ENCODE measurements at places on chromosomes 2 and 18. TPM values are rescaled to one million over a fixed set of nuclear protein-coding genes. Genes with fewer than 3 reads are reported as not detected.

Gene TLX2
- total RNA-seq, result not detected

DNA sequence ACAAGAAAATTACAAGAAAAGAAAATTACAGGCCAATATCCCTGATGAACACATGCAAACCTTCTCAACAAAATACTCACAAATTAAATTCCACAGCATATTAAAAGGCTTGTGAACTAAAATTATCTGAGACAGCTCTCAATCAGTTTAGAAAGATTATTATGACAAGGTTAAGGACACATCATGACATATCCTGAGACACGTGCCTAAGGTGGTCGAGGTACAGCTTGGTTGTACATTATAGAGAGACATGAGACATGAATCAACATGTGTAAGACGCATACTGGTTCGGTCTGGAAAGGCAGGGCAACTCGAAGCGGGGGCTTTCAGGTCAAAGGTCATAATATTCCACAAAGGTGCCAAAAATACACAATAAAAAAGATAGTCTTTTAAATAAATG lies 598.3 kb upstream of the REG3G start:
- no peaks in the 10 kb centered on the region for H3K36me3 ChIP-seq
- no peak overlapping the region for H3K4me3 ChIP-seq
- DNase-seq, result no peak
- no peaks in the 10 kb centered on the region for H3K27me3 ChIP-seq

DNA sequence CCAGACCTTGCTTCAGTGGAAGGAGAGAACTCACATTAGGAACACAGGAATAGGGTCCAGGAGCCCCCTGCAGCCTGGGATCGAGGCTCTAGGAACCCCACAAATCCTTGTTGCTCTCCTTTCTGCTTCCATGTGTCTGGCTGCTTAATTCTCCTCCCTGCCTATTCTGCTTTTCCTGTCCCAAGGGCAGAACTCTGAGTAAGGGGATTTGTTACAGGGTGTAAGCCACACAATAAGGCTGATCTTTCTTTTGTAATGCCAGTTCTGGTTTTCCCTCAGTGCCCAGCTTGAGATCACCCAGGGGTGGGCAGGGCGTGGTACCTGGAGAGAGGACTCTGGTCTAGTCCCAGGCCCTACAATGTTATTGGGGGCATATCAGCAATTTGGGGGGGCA lies 119.6 kb upstream of the MGAT5 start:
- peaks cover 41% of the 10 kb centered on the region for H3K4me1 ChIP-seq
- no peak overlapping the region for H3K27ac ChIP-seq
- no peak overlapping the region for H3K4me3 ChIP-seq
- H3K36me3 ChIP-seq, result no peaks in the 10 kb centered on the region
- H3K27me3 ChIP-seq, result no peaks in the 10 kb centered on the region

DNA sequence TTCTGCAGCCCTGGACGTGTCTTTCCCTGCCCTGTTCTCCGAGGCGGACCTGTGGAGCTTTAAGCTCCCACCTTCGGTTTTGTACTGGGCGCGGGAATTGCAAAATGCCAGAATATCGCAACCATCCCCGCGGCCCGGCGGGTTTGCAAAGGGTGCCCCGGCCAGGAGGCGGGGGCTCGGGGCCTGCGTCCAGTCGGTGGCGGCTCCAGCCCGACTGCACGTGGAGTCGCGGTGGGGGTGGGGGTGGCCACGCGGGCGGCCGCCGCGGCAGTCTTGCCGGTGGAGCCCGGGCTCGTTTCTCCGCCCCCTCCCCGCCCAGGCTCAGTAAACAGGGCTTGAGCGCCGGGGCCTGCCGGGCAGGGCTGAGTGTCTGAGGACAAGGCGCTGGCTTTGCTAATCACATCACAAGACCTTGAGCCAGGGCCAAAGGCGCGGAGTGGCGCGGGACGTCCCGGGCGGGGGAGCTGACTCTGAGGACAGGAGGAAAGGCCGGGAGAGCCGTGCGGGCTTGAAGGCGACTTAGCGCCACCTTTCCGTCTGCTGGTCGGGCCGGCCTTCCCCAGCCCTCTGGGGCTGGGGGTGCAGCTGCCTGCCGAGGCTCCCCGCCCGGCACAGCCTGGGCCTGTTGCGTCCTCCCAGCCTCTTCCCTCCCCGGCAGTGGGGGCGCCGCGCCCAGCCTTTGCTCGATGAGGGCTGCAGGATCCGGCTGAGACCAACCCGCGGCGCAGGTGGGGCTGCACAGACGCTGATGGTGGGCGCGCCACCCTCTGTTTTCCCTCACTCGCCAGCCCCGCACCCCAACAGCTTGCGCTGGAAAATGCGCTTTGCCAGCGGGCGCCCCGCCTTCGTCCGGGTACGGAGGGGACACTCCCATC lies 786 bp upstream of the ZFP36L2 start:
- H3K27me3 ChIP-seq, result no peaks in the 10 kb centered on the region
- DNase-seq, result peak; percentile 93
- H3K36me3 ChIP-seq, result peaks cover 3% of the 10 kb centered on the region
- H3K4me3 ChIP-seq, result peak overlapping the region; percentile 79
- H3K4me1 ChIP-seq, result peaks cover 54% of the 10 kb centered on the region
- H3K27ac ChIP-seq, result peak overlapping the region; percentile 95

GRCh38 chr2:240591784-240592183 lies 5.2 kb downstream of the CAPN10 start:
- peaks cover 37% of the 10 kb centered on the region for H3K4me1 ChIP-seq
- no peak for DNase-seq
- peaks cover 22% of the 10 kb centered on the region for H3K36me3 ChIP-seq
- no peaks in the 10 kb centered on the region for H3K27me3 ChIP-seq
- H3K4me3 ChIP-seq, result no peak overlapping the region
- no peak overlapping the region for H3K27ac ChIP-seq

DNA sequence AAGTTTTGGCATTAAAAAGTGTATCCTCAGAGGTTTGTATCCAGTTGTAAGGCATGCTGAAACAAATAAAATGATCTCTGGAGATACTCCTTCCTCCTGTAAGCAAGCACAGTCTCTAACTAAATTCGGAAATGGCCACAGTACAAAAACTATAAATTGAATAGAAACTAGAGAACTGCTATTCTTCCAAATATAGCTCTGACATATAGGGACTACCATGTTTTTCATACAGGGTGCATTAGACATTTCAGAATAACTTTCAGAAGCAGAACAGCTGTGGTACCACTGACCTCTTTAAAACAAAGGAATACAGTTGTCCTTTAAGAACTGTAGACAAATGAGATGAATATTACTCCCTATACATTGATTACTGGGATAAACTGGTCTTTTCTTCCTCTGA lies 568.5 kb downstream of the ARHGAP15 start:
- H3K27ac ChIP-seq, result no peak overlapping the region
- no peak for DNase-seq
- H3K4me1 ChIP-seq, result no peaks in the 10 kb centered on the region
- H3K4me3 ChIP-seq, result no peak overlapping the region

GRCh38 chr18:74683573-74683972 lies 85.9 kb downstream of the ZNF407 start:
- no peak overlapping the region for H3K27ac ChIP-seq
- no peaks in the 10 kb centered on the region for H3K27me3 ChIP-seq
- no peaks in the 10 kb centered on the region for H3K36me3 ChIP-seq

Gene HEATR5B
- total RNA-seq, result 17.6 TPM

DNA sequence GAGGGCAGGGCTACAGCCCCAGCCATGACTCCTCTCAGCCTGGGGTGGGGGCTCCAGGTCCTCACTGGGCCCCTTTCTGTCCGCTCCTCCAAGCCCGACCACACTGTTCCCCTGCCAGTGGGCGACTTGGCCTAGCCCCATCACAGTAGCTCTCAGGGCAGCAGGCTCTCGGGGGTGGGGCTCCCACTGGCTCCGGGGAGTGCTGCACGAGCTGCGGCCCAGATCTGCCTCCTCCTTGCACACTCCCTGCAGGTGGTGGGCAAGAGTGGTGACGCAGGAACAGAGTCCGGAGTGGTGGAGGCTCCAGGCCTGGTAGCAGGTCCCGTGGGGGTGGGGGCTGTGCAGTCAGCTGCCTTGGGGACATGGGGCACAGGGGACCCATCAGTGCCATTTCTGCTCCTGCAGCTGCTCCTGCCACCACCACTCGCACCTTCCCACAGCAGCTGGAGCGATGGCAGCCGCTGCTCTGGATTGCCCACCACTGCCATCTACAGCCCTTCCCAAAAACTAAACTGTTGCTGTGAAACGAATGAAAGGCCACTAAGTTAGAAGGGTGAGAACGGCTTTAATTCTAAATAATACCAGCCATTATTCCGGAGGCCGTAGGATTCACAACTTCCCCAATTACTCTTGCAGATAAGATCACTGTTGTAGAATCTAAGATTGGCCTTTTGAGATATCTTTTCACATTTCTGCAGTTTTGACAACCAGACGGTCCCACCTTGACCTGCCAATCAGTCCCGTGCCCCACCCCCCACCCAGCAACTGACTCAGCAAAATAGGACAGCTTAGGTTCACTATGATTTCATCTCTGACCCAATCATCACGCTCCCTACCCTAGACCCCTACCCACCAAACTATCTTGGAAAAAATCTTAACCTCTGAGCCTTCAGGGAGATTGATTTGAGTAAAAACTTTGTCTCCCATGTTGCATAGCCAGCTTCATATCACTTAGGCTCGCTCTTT lies 530.2 kb downstream of the DCC start:
- no peak overlapping the region for H3K27ac ChIP-seq
- H3K4me3 ChIP-seq, result no peak overlapping the region
- no peaks in the 10 kb centered on the region for H3K4me1 ChIP-seq
- no peaks in the 10 kb centered on the region for H3K27me3 ChIP-seq
- no peaks in the 10 kb centered on the region for H3K36me3 ChIP-seq

Gene SERPINB13
- total RNA-seq, result not detected

- H3K4me1 ChIP-seq, result no peaks in the 10 kb centered on the region
- DNase-seq, result no peak
- no peaks in the 10 kb centered on the region for H3K36me3 ChIP-seq
- H3K27me3 ChIP-seq, result no peaks in the 10 kb centered on the region
Measured at GRCh38 chr2:221050020-221050795, 521.9 kb downstream of the EPHA4 start.

Gene HOXD13
- not detected for total RNA-seq

Gene SERPINB12
- not detected for total RNA-seq

Gene KLHL14
- total RNA-seq, result 41.8 TPM

DNA sequence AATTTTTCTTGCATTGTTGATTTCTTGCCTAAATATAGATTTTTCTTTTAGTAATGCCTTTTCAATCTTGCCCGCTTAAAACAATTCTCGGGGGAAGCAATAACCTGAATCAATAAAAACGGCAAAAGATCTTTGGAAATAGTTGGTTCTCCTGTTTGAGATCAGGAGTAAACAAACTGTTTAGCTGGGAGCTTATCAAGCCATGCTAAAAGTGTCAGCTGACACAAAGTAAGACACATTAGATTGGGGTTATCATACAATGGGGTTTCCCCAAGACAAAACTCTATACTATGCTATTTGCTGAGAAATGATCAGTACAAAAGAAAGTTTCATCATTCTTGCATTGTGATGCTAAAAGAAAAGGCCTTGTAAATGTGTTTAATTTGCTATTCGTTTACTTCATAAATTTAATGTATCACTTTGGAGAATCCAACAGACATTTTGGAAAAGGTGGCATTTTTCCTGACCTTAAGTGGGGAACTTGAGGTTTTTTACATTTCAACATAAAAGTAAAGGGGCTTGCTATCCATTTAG lies 46.5 kb downstream of the ATIC start:
- no peak overlapping the region for H3K4me3 ChIP-seq
- H3K27me3 ChIP-seq, result no peaks in the 10 kb centered on the region
- peaks cover 16% of the 10 kb centered on the region for H3K36me3 ChIP-seq

DNA sequence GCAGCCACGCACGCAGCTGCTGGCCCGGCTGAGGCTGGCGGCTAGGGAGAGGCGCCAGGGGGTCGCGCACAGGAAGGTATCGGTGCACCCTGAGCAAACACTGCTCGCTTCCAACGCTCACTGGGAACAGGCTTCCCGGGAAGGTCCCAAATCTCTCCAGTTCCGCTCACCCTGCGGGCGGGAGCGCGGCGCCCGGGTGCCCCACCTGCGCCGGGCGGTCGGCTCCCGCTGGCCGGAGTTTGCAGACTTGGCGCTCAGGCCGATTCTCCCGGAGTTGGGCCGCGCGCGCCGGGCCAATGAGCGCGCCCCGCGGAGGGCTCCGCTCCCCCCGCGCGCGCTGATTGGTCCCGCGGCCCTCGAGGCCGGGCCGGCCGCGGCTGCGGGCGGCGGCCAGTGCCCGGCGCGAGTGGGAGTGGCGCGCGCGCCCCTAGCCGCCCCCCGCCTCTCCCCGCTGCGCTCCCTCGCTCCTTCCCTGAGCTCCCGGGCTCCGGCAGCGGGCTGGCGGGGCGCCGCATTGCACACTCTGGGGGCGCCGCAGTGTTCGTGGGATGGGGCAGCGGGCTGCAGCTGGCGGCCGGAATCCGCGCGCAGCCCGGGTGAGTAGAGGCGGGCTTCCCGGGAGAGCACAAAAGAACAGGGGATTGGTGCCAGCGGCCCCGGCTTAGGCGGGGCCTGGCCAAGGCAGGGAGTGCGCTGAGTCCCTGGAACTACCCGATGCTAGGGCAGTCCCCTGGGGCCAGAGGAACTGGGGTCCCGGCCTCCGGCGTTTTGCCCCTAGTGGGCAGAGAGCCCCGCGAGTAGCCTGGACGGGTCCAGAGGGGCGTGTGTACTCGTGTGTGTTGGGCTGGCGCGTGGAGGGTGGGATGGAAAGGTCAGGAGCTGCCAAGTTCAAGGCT lies at the start of gene LYPD6:
Gene LYPD6 (plus strand): TSS at position 461 of the 896 bp plus-strand sequence. CDS start 107,122 bp downstream, outside the sequence.
- H3K27ac ChIP-seq, result no peak within 1 kb of the TSS
- peaks cover 15% of the 10 kb centered on the region for H3K4me1 ChIP-seq
- no peaks in the 10 kb centered on the region for H3K36me3 ChIP-seq
- peak within 1 kb of the TSS; percentile 54 for H3K4me3 ChIP-seq

Gene RAB6C
- not detected for total RNA-seq

DNA sequence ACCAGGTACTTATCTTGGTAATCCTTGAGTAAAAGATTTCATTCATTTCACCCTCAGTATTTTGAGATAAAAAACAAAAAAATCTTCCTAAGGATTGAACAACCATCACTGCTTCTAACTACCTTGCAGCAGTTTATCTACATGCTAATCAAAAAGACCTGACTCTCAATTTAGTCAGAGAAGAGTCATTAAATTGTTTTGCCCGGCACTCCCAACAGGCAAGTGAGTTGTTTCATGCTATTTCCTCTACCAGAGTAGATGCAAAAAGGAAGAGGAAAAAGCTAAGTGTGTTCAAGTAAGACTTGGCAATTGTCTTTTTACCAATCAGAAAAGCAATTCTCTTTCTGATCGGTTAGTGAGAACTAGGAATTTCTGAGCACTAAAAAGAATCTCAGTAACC lies 39.5 kb downstream of the MYO5B start:
- H3K4me3 ChIP-seq, result no peak overlapping the region
- DNase-seq, result no peak
- no peaks in the 10 kb centered on the region for H3K27me3 ChIP-seq
- H3K36me3 ChIP-seq, result no peaks in the 10 kb centered on the region
